Dermis blood vessel endothelial cell (primary cell): ENCODE measurements at places on chromosomes 7 and 10. TPM values are rescaled to one million over a fixed set of nuclear protein-coding genes. Genes with fewer than 3 reads are reported as not detected.

Gene PITX3
- not detected in 2 replicates for total RNA-seq

Gene KNDC1
- total RNA-seq, result 0.28 TPM in 1 of 2 replicates, not detected in the other

DNA sequence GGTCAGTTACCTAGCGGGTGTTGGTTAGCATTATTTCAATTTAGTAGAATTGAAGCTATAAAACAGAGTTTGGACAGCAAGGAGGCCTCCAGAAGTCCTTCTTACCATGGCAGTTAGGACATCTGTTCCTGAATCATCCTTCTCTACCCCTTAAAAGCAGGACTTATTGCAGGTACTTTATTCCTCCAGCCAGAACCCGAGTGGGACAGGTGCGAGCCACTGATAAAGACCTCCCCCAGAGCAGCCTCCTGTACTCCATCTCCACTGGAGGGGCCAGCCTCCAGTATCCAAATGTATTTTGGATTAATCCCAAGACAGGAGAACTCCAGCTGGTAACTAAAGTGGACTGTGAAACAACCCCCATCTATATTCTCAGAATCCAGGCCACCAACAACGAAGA, 54.6 kb downstream of the CDHR3 start:
- no peak for DNase-seq

- DNase-seq, result no peak
Measured at GRCh38 chr10:23571884-23572283, 133.0 kb downstream of the OTUD1 start.
